ENCODE measurements at places on chromosomes 2 and 18. TPM values are rescaled to one million over a fixed set of nuclear protein-coding genes. Genes with fewer than 3 reads are reported as not detected.

GRCh38 chr2:217797165-217797564, 205.6 kb downstream of the TNS1 start:
- no peak for ATAC-seq

- ATAC-seq, result no peak
These were observed 15.7 kb downstream of the CRIM1 start for GRCh38 chr2:36371070-36371874.

The OR6B2 gene
- not detected for total RNA-seq

- no peak for ATAC-seq
These were observed 10.3 kb downstream of the DIPK1C start for GRCh38 chr18:74446631-74447403.

- ATAC-seq, result no peak
These were observed 131.0 kb downstream of the ALPK2 start for GRCh38 chr18:58497845-58498244.

DNA sequence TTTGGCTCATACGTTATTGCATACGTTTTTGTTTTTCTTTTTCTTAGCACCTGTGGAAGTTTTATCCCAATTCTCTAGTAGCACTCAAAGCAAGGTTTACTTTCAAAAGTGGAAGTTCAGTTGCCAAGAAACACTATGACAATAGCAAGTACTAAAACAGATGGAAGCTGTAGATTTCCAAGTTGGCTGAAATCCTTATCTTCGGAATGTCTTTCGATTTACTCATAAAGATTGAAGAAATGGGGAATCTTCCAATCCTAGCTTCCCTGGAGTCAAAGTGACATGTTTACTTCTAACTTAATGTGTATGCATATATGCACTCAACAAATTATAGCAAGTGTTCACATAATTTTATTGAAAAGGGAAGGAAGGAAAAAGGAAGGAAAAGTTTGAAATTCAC, 307.4 kb downstream of the CTNNA2 start:
- ATAC-seq, result no peak

DNA sequence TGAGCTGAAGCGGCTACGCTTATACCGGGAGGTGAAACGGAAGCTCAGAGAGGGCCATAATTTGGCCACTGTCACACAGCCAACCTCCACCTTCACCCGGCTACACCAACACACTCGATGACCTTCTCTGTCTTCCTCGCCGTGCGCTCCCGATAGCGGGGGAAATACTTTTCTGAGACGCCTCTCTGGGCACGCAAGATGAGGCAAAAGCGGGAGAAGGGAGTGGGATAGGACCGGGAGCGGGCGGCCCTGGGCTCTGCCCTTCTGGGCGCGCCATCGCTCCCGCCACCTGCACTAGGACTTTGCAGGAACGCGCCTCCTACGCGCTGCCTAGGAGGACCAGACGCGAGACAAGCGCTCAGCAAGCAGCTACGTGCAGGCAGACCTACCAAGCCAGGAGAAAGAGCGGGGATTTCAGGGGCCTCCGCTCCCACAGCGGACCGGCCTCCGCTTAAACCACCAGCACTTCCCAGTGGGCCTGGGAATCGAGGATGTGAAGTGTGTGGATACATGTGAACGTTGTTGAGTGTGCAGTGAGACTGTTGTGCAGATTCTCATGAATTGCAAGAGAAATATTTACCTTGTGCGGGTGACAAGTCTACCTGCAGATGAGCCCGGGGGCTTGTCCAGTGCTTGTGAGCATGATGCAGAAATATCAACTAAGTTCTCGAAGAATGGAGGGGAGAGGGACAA, 11.4 kb downstream of the SIX3 start:
- ATAC-seq, result no peak

GRCh38 chr2:14567561-14567960, 65.0 kb upstream of the LRATD1 start:
- no peak for ATAC-seq

DNA sequence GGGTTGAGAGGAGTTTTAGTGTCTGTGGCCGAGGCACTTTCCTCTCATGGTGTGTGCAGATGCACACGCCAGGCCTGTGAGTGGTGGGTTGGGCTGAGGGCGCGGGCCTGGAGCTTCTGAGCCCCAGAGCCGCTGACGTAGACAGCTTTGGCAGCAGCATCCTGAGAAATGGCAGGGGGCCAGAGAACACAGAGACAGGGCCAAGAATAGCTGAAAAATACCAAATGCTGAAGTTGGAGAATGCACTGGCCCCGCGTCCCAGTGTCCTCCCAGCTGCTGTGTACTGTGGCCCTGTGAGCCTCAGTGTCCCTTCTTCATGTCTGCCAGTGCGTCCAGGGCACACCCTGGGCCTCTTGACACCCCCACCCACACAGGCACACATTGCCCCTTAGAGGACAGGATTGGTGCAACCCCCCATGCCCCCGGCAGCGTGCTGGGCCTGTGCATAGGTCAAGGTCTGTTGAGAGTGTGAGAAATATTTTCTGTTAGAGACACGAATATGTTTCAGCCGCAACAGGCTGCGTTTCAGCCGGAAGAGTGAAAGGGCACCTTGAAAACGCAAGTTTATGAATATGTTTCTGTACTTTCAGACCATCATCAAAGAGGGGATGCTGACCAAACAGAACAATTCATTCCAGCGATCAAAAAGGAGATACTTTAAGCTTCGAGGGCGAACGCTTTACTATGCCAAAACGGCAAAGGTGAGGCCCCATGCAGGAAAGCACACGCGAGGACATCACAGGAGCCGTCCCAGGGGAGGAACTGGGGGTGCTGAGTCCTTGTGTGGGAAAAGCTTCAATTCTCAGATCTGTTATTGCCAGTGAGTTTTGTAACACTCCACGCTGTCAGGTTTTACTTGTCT, 33.6 kb downstream of the DGKD start:
- peak; percentile 92 for ATAC-seq

The G6PC2 gene
- 0.34 TPM for total RNA-seq

DNA sequence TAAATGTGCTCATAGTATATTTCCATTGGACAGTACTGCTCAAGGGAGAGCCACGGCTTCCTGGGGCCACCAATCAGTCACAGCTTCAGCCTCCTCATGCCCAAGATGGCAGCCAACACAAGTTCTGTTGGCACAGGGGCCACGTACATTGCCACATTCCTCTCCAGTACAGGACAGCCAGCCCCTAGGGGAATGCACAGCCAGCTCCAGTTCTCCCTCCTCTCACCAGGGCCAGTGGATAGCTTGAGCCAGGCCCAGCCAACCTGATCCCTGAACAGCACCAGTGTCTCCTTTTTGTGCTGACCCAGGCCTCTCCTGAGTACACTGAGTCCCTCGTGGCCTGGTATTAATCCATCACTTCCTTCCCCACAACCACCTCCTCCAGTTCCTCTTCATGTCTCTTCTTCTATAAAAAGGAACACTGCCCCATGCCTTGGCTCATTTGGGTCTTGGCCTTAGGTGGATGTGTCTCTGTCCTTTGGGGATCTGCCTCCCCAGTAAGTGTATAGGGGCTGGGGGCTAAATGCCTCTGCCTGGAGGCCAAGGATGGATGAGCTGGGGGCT, 168.7 kb downstream of the TNS1 start:
- no peak for ATAC-seq

The GCKR gene
- total RNA-seq, result 0.44 TPM

- ATAC-seq, result no peak
These were observed 26.4 kb upstream of the B4GALT6 start for GRCh38 chr18:31710826-31711225.

DNA sequence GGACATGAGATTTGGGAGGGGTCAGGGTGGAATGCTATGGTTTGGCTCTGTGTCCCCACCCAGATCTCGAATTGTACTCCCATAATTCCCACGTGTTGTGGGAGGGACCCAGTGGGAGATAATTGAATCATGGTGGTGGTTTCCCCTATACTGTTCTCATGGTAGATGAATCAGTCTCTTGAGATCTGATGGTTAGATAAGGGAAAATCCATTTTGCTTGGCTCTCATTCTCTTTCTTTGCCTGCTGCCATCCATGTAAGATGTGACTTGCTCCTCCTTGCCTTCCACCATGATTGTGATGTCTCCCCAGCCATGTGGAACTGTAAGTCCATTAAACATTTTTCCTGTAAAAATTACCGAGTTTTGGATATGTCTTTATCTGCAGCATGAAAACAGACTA, 80.9 kb upstream of the GALNT5 start:
- ATAC-seq, result no peak

DNA sequence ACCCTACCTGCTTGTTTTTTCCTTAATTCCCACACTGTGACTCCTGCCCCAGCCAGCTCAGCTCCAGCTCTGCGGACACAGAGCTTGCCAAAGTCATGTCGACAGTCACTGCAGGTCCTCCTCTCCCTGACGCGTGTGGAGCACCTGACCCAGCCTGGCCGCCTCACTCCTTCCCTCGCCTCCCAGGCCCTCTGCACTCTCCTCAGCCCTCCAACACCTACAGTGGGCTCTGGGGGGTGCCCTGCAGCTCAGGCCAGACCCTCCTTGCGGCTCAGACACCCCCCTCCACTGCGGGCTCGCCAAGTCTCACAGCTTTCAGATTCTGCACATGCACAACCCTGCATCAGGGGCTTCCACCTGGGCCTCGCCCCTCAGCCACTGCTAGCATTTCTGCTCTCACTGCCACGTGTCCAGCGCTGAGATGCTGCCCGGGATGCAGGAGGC, 68.3 kb downstream of the NDUFA10 start:
- no peak for ATAC-seq

DNA sequence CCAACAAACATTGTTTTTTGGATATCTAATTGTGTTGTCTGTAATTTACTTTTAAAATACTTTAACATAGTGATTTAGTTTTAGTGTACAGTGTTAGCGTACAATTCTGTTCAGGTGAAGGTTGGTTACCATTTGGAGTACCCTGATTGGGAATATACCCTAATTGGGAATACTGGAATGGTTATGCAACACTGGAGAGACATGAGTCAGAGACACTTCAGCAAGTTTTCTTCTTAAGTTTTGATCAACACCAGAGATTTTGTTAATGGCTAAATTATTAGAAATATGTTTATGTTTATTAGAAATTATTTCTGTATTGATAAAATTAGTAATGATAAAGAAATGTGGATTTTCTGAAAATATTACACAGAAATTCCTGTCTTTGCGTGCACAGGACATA, 100.3 kb upstream of the NABP1 start:
- no peak for ATAC-seq

- peak; percentile 84 for ATAC-seq
These were observed 3.5 kb downstream of the ASPRV1 start for GRCh38 chr2:69957965-69958364.

GRCh38 chr2:112626604-112627059, 19.1 kb upstream of the SLC20A1 start:
- peak; percentile 70 for ATAC-seq

GRCh38 chr18:34158881-34159690, 65.6 kb downstream of the NOL4 start:
- ATAC-seq, result peak; percentile 95

The CPLX4 gene
- not detected for total RNA-seq

The RABL2A gene
- 20.6 TPM for total RNA-seq

GRCh38 chr2:146985753-146986152, 859.1 kb upstream of the ACVR2A start:
- ATAC-seq, result no peak
